Dermis microvascular lymphatic vessel endothelial cell (primary cell): ENCODE measurements at places on chromosomes 4 and X.

DNA sequence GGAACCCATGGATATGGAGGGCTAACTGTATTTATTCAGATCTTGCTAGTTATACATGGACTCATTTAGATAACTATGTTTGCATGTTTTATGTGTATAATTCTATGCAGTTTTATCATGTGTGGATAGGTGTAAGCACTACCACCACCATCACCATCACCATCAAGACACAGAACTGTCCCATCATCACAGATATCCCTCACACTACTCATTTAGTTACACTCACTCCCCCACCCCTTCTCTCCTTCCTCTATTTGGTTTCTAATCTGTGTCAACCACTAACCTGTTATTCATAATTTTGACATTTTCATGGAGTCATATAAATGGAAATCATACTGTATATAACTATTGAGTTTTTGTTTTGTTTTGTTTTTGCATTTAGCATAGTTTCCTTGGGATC lies 43.7 kb downstream of the STAG2 start:
- DNase-seq: no peak

DNA sequence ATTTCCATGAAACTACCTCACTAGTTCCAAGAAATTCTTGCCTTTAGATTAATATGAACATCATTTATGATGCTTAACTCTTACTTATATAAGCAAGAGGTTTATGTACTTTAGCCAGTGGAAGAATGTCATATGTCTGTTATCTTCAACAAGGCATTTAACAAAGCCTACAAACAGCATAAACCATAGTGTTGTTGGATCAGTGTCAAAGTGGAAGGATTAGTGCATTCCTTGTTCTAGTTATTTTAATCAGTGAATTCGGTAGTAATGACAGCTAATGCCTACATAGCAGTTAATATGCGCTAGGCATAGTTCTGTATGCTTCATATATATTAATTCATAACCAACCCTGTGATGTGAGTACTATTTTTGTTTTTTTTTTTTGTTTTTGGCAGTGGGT lies 3.1 kb downstream of the PI4K2B start:
- no peak for DNase-seq

- DNase-seq: no peak
These were observed 2456.4 kb downstream of the PCDH7 start for GRCh38 chr4:33176566-33176965.

GRCh38 chr4:8016527-8016926 lies 76.9 kb upstream of the AFAP1 start:
- no peak for DNase-seq

GRCh38 chr4:84968925-84969324 lies 2.4 kb upstream of the WDFY3 start:
- DNase-seq: no peak

DNA sequence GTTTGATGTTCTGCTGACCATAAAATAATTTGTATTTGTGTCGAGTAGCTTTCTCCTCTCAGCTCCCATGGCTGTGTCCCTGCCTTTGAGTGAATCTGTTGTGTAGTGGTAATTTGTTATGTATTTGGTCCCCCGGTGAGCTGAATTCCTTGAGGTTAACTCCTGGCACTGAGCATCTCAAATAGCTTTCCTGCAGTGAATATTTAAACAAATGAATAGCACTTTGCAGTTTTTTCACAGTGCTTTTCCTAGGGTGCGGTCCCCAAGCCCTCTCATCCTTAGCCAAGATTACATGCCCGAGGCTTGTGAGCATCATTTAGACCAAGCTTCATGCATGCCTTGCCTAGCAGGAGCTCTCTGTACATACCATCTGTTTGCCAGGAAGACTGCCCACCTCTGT lies 74.2 kb downstream of the CLDN34 start:
- DNase-seq: no peak

DNA sequence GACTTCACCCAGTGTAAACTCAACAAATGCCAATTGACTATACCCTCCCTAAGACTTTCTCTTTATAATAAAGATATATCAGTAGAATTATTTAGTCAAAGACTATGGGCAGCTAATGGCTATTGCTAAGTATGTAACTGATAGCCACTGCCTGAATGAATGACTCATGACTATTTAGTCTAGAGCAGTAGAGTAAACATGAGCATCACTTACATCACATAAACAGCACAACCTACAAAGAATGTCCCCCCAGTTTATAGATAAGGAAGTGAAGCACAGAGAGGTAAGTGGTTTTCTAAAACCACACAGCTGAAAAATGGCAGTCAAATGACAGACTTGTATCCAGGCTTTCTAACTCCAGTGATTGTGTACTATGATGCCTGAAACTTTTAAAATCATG lies 507.0 kb downstream of the PPARGC1A start:
- no peak for DNase-seq

- no peak for DNase-seq
These were observed 1056.0 kb upstream of the SLIT2 start for GRCh38 chr4:19195696-19196095.
